Activated naive CD4-positive, alpha-beta T cell treated with anti-CD3 and anti-CD28 coated beads, Interleukin-2, amount 10 ng/mL, durations not matched to agents 7 days and 5 days (primary cell): ENCODE measurements at places on chromosomes 12 and 14.

GRCh38 chr14:53495846-53496343 lies 342.8 kb upstream of the DDHD1 start:
- no peak overlapping the region for H3K27ac ChIP-seq
- H3K4me3 ChIP-seq, result no peak overlapping the region
- H3K4me1 ChIP-seq, result no peaks in the 10 kb centered on the region
- DNase-seq, result no peak
- H3K27me3 ChIP-seq, result no peaks in the 10 kb centered on the region

GRCh38 chr12:131920902-131921840 lies 7.9 kb upstream of the PUS1 start:
- H3K36me3 ChIP-seq, result peaks cover 7% of the 10 kb centered on the region
- DNase-seq, result no peak
- H3K4me1 ChIP-seq, result peaks cover 9% of the 10 kb centered on the region
- H3K27ac ChIP-seq, result no peak overlapping the region

DNA sequence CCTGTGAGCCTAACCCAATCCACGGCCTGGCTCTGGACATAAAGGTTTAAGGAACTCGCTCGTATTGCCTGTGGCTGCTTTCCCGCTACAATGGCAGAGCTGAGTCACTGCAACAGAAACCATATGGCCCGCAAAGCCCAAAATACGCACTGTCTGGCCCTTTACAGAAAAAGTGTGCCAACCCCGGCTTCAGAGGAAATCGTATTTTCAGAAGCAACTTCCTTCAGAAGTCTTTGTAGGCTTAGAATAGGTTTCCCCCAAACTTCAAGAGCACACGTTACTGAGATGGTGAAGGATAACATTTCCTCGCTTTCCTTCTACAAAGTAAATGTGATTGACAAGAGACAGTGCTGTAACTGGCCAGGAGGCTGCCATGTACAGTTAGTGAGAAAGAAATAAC lies 34.8 kb upstream of the TESC start:
- DNase-seq, result peak; percentile 71
- peaks cover 21% of the 10 kb centered on the region for H3K4me1 ChIP-seq
- no peaks in the 10 kb centered on the region for H3K36me3 ChIP-seq
- no peak overlapping the region for H3K4me3 ChIP-seq

- no peak overlapping the region for H3K4me3 ChIP-seq
- no peaks in the 10 kb centered on the region for H3K4me1 ChIP-seq
- H3K27me3 ChIP-seq, result no peaks in the 10 kb centered on the region
- DNase-seq, result no peak
- no peak overlapping the region for H3K27ac ChIP-seq
These were observed 11.5 kb downstream of the C14orf93 start for GRCh38 chr14:22998329-22999012.

GRCh38 chr12:5003025-5003666 lies 40.5 kb upstream of the KCNA5 start:
- H3K27ac ChIP-seq, result no peak overlapping the region
- no peaks in the 10 kb centered on the region for H3K36me3 ChIP-seq
- DNase-seq, result peak; percentile 70
- no peaks in the 10 kb centered on the region for H3K4me1 ChIP-seq
- H3K27me3 ChIP-seq, result peaks cover 31% of the 10 kb centered on the region
- H3K4me3 ChIP-seq, result no peak overlapping the region

DNA sequence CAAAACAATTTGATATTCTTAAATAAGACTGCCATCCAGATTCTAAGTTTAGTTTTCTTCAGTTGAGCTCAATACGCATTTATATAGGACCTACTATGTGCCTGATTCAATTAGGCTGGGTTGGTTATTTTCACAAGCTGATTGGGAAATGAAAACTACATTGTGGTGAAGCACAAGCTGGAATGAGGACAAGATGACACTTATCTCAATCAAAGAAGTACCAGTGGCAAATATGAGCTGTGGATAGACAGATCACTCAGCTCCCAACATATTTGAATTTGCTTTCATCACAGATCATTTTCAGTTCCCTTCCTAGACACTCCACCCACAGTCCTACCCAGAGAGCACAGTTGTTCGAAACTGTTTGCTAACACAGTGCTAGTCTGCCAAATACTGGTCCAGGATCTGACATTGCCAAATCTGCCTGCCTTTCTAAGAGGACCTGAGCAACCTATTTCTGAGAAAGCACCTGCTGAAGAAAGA lies 74.7 kb downstream of the LLPH start:
- no peaks in the 10 kb centered on the region for H3K4me1 ChIP-seq
- H3K27ac ChIP-seq, result no peak overlapping the region
- no peak overlapping the region for H3K4me3 ChIP-seq
- no peaks in the 10 kb centered on the region for H3K27me3 ChIP-seq
- DNase-seq, result no peak
- H3K36me3 ChIP-seq, result no peaks in the 10 kb centered on the region

GRCh38 chr12:77878901-77879300 lies 48.2 kb downstream of the NAV3 start:
- H3K27me3 ChIP-seq, result no peaks in the 10 kb centered on the region
- H3K4me1 ChIP-seq, result no peaks in the 10 kb centered on the region
- H3K4me3 ChIP-seq, result no peak overlapping the region
- no peak overlapping the region for H3K27ac ChIP-seq

GRCh38 chr14:31051511-31051910 lies 25.3 kb upstream of the STRN3 start:
- H3K4me3 ChIP-seq, result no peak overlapping the region
- no peak for DNase-seq
- no peaks in the 10 kb centered on the region for H3K27me3 ChIP-seq
- peaks cover 1% of the 10 kb centered on the region for H3K36me3 ChIP-seq
- H3K27ac ChIP-seq, result no peak overlapping the region

DNA sequence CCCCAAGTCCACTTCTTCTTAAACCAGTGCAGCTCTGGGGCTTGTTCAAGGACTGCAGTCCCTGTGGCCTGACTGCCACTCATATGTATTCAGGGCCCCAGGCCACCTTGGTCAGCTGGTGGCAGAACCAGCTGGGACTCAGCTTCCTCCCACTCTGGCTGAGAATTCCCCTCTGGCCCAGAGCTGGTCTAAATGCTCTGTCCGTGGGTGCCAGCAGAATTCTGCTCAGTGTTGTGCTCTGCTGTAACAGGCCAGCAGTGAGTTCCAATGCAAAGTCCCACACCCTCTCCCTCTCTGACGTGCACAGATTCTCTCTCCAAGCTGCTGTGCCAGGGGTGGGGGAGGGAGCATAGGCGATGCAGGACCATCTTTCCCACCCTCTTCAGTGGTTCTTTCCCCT lies 210.4 kb upstream of the RGS6 start:
- H3K27ac ChIP-seq, result peak overlapping the region; percentile 59
- DNase-seq, result no peak
- peaks cover 20% of the 10 kb centered on the region for H3K36me3 ChIP-seq
- no peak overlapping the region for H3K4me3 ChIP-seq
- H3K4me1 ChIP-seq, result no peaks in the 10 kb centered on the region
